ENCODE measurements at places on chromosomes 6 and 20.

GRCh38 chr6:15129887-15130286, 116.0 kb upstream of the JARID2 start:
- H3K27ac ChIP-seq, result peak overlapping the region; percentile 80
- H3K4me3 ChIP-seq, result peak overlapping the region; percentile 0
- peaks cover 35% of the 10 kb centered on the region for H3K4me1 ChIP-seq
- H3K27me3 ChIP-seq, result no peaks in the 10 kb centered on the region
- no peaks in the 10 kb centered on the region for H3K36me3 ChIP-seq

DNA sequence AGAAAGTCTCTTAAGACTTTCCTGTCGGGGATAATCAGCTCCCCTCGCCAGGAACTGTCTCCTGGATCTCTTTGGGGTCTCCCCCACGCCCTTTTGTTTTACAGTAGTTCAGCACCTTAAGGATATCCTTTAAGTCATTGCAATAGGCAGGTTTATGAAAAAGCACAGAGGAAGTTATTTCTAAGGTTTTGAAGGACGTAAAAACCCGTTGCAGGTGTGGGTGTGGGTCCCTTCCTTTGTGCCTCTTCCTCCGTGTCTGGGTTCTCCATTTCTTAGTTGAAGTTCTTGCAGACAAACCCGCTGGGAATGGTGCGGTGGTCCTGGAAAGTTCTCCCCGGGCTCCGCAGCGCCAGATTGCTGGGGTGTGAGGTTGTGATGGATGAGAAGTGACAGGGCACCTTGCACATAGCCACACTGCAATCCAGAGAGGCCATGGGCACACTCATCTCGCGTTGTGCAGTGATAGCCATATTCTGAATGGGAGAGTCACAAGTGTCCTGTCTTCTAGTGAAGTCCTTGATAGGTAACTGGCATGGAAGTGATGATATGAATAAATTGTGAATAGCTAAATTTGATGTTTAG, 65.2 kb downstream of the GTF2H5 start:
- peaks cover 2% of the 10 kb centered on the region for H3K36me3 ChIP-seq
- H3K4me3 ChIP-seq, result peak overlapping the region; percentile 86
- peaks cover 30% of the 10 kb centered on the region for H3K4me1 ChIP-seq
- peak overlapping the region; percentile 77 for H3K27ac ChIP-seq
- H3K27me3 ChIP-seq, result no peaks in the 10 kb centered on the region

GRCh38 chr20:47315339-47316056, 41.0 kb downstream of the ZMYND8 start:
- peaks cover 58% of the 10 kb centered on the region for H3K4me1 ChIP-seq
- peaks cover 24% of the 10 kb centered on the region for H3K36me3 ChIP-seq
- H3K27me3 ChIP-seq, result no peaks in the 10 kb centered on the region
- H3K4me3 ChIP-seq, result no peak overlapping the region

DNA sequence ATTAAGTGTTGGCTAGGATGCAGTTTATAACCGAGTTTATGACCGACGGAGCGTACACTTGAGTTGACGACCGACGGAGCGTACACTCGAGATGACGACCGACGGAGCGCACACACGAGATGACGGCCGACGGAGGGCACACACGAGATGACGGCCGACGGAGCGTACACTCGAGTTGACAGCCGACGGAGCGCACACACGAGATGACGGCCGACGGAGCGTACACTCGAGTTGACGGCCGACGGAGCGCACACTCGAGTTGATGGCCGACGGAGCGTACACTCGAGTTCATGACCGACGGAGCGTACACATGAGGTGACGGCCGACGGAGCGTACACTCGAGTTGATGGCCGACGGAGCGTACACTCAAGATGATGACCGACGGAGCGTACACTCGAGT, 119.8 kb downstream of the HUS1B start:
- H3K36me3 ChIP-seq, result peaks cover 44% of the 10 kb centered on the region
- H3K27ac ChIP-seq, result no peak overlapping the region
- DNase-seq, result no peak

DNA sequence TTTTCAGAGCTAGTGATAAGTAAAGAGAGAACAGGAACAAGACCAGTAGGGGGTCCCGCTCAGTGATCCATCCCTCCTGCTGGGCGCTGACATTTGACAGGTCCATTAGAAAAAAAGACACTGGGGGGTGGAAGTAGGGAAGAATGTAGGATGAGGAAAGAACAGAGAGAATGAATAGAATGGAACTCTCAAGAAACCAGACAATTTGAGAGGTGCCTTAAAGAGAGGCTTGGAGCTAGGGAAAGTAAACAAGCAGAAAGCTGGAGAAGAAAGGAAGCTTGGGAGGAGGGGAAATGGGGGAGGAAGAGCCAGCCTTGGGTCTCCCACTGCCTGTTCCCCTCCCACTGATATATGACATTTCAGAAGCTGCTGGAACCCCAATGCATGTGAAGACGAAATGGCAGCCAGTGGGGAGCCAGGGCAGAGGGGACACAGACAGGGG, 8.4 kb downstream of the GABBR1 start:
- no peaks in the 10 kb centered on the region for H3K36me3 ChIP-seq
- no peaks in the 10 kb centered on the region for H3K27me3 ChIP-seq
- no peak overlapping the region for H3K27ac ChIP-seq
- peaks cover 11% of the 10 kb centered on the region for H3K4me1 ChIP-seq
- no peak for DNase-seq

- H3K27me3 ChIP-seq, result no peaks in the 10 kb centered on the region
- peaks cover 50% of the 10 kb centered on the region for H3K4me1 ChIP-seq
- H3K4me3 ChIP-seq, result peak overlapping the region; percentile 43
- H3K27ac ChIP-seq, result peak overlapping the region; percentile 31
These were observed 2.9 kb downstream of the RXRB start for GRCh38 chr6:33197431-33198048.

DNA sequence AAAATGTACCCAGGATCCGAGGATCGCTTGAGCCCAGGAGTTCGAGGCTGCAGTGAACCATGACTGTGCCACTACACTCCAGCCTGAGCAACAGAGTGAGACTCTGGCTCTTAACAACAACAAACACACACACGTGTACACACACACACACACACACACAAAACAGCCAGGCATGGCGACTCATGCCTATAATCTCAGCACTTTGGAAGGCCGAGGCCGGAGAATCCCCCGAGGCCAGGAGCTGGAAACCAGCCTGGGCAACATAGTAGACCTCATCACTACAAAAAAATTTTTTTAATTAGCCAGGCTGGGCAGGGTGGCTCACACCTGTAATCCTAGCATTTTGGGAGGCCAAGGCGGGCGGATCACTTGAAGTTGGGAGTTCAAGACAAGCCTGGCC, 23.3 kb upstream of the ARFGEF2 start:
- H3K27ac ChIP-seq, result no peak overlapping the region
- no peaks in the 10 kb centered on the region for H3K36me3 ChIP-seq
- no peak for DNase-seq
- no peak overlapping the region for H3K4me3 ChIP-seq
- no peaks in the 10 kb centered on the region for H3K27me3 ChIP-seq
- H3K4me1 ChIP-seq, result no peaks in the 10 kb centered on the region

- no peak overlapping the region for H3K27ac ChIP-seq
- DNase-seq, result no peak
- H3K36me3 ChIP-seq, result no peaks in the 10 kb centered on the region
These were observed 452.1 kb upstream of the POU3F2 start for GRCh38 chr6:98382246-98382645.

DNA sequence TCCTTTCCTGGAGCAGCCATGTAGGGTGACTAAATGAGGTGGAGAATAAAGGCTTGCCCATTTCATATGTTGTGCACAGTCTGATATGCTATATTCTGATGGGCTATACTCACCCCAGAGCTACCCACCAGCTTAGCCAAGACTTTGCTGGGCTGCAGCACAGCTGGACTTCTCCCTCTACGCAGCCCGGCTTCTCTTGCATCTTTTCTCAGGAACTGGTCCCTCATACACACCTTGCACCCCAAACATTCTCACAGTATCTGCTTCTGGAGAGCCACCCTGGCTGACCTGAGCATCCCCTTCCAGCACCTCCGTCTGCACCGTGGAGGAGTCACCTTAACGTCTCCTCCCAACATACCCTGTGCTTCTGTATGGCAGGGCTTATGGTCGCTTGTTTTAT, 150.8 kb upstream of the PMEPA1 start:
- H3K36me3 ChIP-seq, result no peaks in the 10 kb centered on the region
- peaks cover under 1% of the 10 kb centered on the region for H3K27me3 ChIP-seq
- no peak for DNase-seq
- H3K4me1 ChIP-seq, result peaks cover 20% of the 10 kb centered on the region
- H3K27ac ChIP-seq, result no peak overlapping the region

GRCh38 chr20:62387219-62387913, 463 bp downstream of the RPS21 start:
- peak overlapping the region; percentile 91 for H3K27ac ChIP-seq
- no peak for DNase-seq
- H3K36me3 ChIP-seq, result peaks cover 48% of the 10 kb centered on the region
- peak overlapping the region; percentile 95 for H3K4me3 ChIP-seq

DNA sequence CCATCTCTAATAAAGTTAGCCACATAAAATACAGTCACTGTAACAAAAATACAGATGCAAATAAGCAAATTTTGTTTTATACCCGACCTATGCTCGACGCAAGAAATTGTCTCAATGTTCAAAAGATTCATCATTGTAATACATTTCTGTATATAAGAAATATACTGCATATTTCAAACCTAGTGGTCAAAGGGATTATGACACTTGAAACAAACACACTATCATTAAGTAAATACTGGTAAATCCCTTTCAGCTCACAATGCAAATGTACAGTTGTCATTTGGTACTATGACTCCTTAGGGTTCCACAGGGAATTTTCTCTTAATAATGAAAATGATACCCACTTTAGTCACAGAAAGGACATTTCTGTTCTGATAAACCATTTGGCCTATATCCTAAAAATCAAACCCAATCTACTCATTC, 2.2 kb downstream of the HIVEP2 start:
- H3K4me3 ChIP-seq, result peak overlapping the region; percentile 91
- H3K4me1 ChIP-seq, result peaks cover 57% of the 10 kb centered on the region
- DNase-seq, result no peak
- peak overlapping the region; percentile 100 for H3K27ac ChIP-seq

DNA sequence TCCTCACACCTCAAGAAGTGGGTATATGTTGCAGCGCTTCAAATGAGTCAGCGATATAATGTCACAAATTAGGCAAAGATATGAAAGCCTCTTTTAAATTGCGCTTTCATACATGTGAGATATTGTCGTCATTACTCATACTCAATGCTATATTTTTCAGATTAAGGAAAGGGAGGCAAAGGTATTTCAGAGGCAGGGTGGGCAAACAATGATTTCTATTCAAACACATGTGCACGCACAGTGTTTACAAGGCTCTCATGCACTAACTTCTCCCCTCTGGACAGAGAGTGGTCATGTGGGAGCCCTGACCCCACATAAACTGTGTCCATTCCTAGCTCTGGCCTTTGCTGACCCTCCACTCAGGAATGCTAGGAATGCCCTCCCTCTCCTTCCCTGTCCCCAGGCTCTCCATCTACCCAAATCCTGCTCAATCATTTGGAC, 112.1 kb upstream of the TMEM170B start:
- H3K27me3 ChIP-seq, result peaks cover 2% of the 10 kb centered on the region
- peaks cover 44% of the 10 kb centered on the region for H3K4me1 ChIP-seq
- H3K27ac ChIP-seq, result no peak overlapping the region
- DNase-seq, result no peak
- H3K4me3 ChIP-seq, result no peak overlapping the region

- H3K36me3 ChIP-seq, result peaks cover 8% of the 10 kb centered on the region
- no peak overlapping the region for H3K4me3 ChIP-seq
- H3K27me3 ChIP-seq, result no peaks in the 10 kb centered on the region
- DNase-seq, result no peak
These were observed 54.2 kb downstream of the HIVEP1 start for GRCh38 chr6:12066297-12066696.

- H3K36me3 ChIP-seq, result no peaks in the 10 kb centered on the region
- no peak for DNase-seq
- H3K4me1 ChIP-seq, result peaks cover 2% of the 10 kb centered on the region
- no peak overlapping the region for H3K27ac ChIP-seq
These were observed 1.1 kb downstream of the MYLK2 start for GRCh38 chr20:31820228-31820627.

GRCh38 chr20:36311141-36311853, 5.2 kb downstream of the DLGAP4 start:
- peaks cover 48% of the 10 kb centered on the region for H3K27me3 ChIP-seq
- no peak overlapping the region for H3K4me3 ChIP-seq
- no peak for DNase-seq
- no peaks in the 10 kb centered on the region for H3K4me1 ChIP-seq
- no peaks in the 10 kb centered on the region for H3K36me3 ChIP-seq

GRCh38 chr6:142984386-142984785, 39.4 kb upstream of the HIVEP2 start:
- H3K4me3 ChIP-seq, result no peak overlapping the region
- no peaks in the 10 kb centered on the region for H3K4me1 ChIP-seq
- no peak overlapping the region for H3K27ac ChIP-seq
- H3K36me3 ChIP-seq, result peaks cover 10% of the 10 kb centered on the region

GRCh38 chr20:24617757-24618450, 148.5 kb downstream of the SYNDIG1 start:
- H3K4me1 ChIP-seq, result no peaks in the 10 kb centered on the region
- no peak overlapping the region for H3K4me3 ChIP-seq
- no peaks in the 10 kb centered on the region for H3K36me3 ChIP-seq
- no peak overlapping the region for H3K27ac ChIP-seq
- DNase-seq, result no peak
- H3K27me3 ChIP-seq, result no peaks in the 10 kb centered on the region

GRCh38 chr20:35237486-35237885, 11.0 kb downstream of the MMP24 start:
- H3K27ac ChIP-seq, result no peak overlapping the region
- H3K27me3 ChIP-seq, result peaks cover 1% of the 10 kb centered on the region
- peaks cover 11% of the 10 kb centered on the region for H3K36me3 ChIP-seq
- no peak for DNase-seq
- no peaks in the 10 kb centered on the region for H3K4me1 ChIP-seq

GRCh38 chr20:42697962-42698361, 491.7 kb downstream of the PTPRT start:
- no peaks in the 10 kb centered on the region for H3K27me3 ChIP-seq

- H3K4me1 ChIP-seq, result peaks cover 24% of the 10 kb centered on the region
- no peaks in the 10 kb centered on the region for H3K27me3 ChIP-seq
- peak; percentile 76 for DNase-seq
These were observed 70.3 kb downstream of the SCAND1 start for GRCh38 chr20:35883778-35884540.

GRCh38 chr6:53837865-53838769, 43.3 kb downstream of the LRRC1 start:
- H3K27me3 ChIP-seq, result no peaks in the 10 kb centered on the region
- no peak overlapping the region for H3K4me3 ChIP-seq
- no peaks in the 10 kb centered on the region for H3K4me1 ChIP-seq
- no peak overlapping the region for H3K27ac ChIP-seq
- no peak for DNase-seq

DNA sequence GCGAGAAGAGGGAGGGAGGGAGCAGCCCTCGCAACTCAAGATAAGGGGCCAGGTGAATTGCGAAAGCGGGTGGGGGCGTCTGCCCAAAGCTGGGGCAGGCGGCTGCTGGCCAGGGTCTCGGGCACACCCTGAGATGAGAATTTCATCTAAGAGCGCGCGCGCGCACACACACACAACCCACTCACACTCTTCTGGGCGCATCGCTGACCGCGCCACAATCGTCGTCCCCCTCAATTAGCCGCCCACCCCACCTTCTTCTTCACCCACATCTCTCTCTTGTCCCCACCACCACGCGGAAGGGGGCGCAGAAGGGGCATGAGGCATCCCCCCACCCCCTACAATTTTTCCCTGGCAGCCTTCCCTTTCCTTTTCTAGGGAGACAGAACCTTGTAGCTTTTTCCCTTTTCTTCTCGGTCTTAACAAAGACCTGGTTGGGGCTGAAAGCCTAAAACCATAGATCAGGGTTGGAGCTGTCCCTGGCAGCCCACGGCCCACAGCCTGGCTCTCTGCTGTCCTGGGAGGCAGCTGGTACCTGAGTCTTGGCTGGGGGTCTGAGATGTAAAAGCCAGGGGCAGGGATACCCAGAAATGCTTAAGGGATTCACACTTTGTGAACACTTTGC, 737 bp upstream of the PTPRT start:
- H3K4me1 ChIP-seq, result peaks cover 4% of the 10 kb centered on the region
- H3K27ac ChIP-seq, result no peak overlapping the region
- H3K27me3 ChIP-seq, result peaks cover 35% of the 10 kb centered on the region
- H3K36me3 ChIP-seq, result no peaks in the 10 kb centered on the region
